H1 (cell line): ENCODE measurements at places on chromosomes 2 and 18. TPM values are rescaled to one million over a fixed set of nuclear protein-coding genes. Genes with fewer than 3 reads are reported as not detected.

EVA1A gene
- polyA plus RNA-seq, result 2.4 and 2.7 TPM in 2 replicates

CXCR1 gene
- not detected in 2 replicates for polyA plus RNA-seq

UGT1A10 gene
- not detected in 2 replicates for polyA plus RNA-seq

IL37 gene
- 0.14 and 0.18 TPM in 2 replicates for polyA plus RNA-seq

SAG gene
- polyA plus RNA-seq, result not detected in 2 replicates

TDRD15 gene
- not detected in 2 replicates for polyA plus RNA-seq

GMPPA gene
- 98.8 and 101 TPM in 2 replicates for polyA plus RNA-seq

CCL20 gene
- not detected in 2 replicates for polyA plus RNA-seq

TNFAIP6 gene
- polyA plus RNA-seq, result 0.74 and 1.1 TPM in 2 replicates

USP40 gene
- 15.7 and 17.4 TPM in 2 replicates for polyA plus RNA-seq

NABP1 gene
- 0.58 and 0.63 TPM in 2 replicates for polyA plus RNA-seq

FBLN7 gene
- 0.77 and 0.88 TPM in 2 replicates for polyA plus RNA-seq

ASAP2 gene
- 8.6 and 10.2 TPM in 2 replicates for polyA plus RNA-seq

RESP18 gene
- polyA plus RNA-seq, result 0.11 TPM in 1 of 2 replicates, not detected in the other

LINC00305 gene
- not detected in 2 replicates for polyA plus RNA-seq

AQP12A gene
- polyA plus RNA-seq, result not detected in 2 replicates

DIPK1C gene
- 0.08 TPM in 1 of 2 replicates, not detected in the other for polyA plus RNA-seq

DCC gene
- 0.13 and 0.14 TPM in 2 replicates for polyA plus RNA-seq

EPHA4 gene
- polyA plus RNA-seq, result 5.7 and 6.4 TPM in 2 replicates

CXCR4 gene
- polyA plus RNA-seq, result 1.9 and 2.8 TPM in 2 replicates

HTR2B gene
- not detected in 2 replicates for polyA plus RNA-seq

SULT1C4 gene
- 1.5 and 1.6 TPM in 2 replicates for polyA plus RNA-seq

TCF23 gene
- 0.02 TPM in 2 replicates for polyA plus RNA-seq

SLC9A4 gene
- not detected in 2 replicates for polyA plus RNA-seq
